ENCODE measurements at places on chromosomes 4 and X.

DNA sequence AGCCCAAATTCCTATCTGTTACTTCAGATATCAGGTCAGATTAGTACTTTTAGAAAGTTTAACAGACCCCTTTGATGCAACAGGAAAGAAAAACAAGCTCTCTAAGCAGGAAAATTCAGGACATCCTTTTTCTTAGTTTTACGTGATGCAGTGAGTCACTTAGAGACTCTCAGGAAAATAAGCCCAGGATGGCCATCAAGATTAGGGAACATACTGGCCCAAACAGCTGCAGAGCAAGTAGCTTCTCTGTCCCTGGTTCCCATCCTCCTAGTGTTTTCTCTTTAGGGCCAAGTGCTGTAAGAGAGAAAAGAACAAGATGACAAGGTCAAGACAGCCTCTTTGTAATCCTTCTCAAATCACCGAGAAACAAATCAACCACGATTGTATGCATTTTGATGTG lies 219.1 kb downstream of the ZNF674 start:
- no peak for DNase-seq

DNA sequence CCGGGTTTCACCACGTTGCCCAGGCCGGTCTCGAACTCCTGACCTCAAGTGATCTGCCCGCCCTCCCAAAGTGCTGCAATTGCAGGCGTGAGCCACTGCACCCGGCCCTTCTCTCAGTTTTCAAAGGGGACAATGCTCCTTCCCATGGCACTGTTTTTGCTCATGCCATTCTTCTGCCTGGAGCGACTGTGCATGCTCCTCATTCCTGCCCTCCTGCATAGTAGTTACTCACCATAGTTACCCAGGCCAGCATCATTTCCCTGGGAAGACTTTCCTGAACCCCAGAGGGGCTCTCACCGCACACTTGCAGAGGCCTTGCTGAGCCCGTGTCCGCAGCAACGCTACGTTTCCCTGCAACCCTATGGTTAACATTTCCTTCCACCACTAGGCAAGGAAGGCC lies 3.3 kb upstream of the CXCL9 start:
- DNase-seq: no peak

DNA sequence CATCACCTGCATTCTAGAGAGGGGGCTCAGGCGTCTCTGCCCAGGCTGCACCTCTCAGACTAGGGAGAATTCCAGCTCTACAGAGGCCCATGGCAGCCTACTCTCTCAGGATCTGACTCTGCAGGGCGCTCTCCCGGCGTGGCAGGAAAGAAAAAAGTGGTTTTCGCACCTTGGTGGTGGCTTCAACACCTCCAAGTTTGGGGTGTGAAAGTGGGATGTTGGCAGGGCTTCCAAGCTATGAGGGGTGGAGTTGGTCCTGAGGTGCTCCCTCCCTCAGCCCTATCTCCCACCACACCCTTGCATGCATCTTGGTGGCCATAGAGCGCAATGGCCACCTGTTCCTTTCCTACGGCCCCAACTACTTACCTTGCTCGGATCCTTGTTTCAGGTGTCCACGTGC lies 166.5 kb downstream of the VSIG4 start:
- no peak for DNase-seq

GRCh38 chr4:55136634-55137033 lies 11.2 kb upstream of the KDR start:
- DNase-seq: no peak

DNA sequence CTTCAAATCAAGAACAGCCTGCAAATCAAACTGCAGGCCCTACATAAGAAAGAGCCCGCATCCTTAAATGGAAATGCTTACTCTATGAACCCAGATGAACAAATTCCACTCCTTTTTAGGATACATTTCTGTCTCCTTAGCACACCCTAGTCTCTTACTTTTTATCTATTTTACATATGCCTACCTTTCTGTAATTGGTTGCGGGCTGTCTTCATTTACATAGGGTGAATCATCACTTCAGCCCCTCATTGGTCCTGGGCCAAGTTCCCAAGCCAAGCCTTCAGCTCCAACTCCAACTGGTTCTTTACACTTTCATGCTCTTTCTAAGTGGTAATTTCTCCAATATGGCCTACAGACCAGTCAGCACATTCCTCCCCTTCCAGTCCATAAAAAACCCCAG lies 219.3 kb downstream of the TRAM1L1 start:
- no peak for DNase-seq

DNA sequence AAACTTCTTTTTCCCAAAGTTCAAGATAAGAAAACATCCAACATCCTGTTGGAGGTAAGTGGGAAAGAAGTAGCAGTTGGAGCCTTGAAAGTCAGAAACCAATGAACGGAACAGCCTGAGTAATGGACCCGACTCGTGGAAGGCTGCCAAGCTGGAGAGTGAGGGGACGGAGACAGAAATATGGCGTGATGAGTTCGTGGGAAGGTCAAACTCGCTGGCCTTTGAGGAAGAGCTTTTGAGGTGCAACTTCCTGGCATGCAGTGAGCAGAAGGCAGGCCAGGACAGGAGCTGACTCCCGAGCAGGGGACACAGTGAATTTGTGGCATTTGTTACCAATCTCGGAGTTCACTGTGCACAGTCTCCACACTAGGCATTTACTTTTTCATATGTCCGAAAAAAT lies 1.0 kb upstream of the TRIML1 start:
- no peak for DNase-seq

- DNase-seq: no peak
These were observed 55.6 kb downstream of the MAP7D2 start for GRCh38 chrX:20060961-20061748.

GRCh38 chr4:76784237-76784636 lies 113.7 kb downstream of the SOWAHB start:
- DNase-seq: peak; percentile 36

- DNase-seq: peak; percentile 77
These were observed 1.5 kb downstream of the BRWD3 start for GRCh38 chrX:80807992-80808735.

GRCh38 chrX:57902633-57903032 lies 7.6 kb downstream of the ZXDA start:
- DNase-seq: no peak

GRCh38 chrX:48068096-48068887 lies 3.1 kb downstream of the ZNF630 start:
- no peak for DNase-seq

GRCh38 chr4:155442267-155443105 lies 65.7 kb upstream of the MAP9 start:
- peak; percentile 45 for DNase-seq

DNA sequence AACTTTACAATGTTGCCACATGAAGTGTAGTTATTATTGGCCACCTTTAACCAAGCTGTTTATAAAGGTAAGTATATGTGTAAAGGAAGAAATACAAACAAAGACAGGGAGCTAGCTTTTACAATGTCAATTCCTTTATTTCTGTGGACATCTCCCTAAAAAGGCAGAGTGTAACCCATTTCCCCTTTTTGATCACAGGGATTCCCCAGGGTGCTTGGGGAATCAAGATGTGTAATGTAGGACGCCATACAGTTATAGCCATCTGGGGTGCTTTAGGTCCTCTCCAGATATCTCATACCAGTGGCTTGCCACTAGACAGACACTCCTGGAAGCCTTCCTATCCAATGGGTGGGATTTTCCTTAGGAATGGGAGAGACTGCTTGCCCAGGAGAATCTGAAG lies 4.2 kb upstream of the CUL4B start:
- DNase-seq: no peak

GRCh38 chr4:173448608-173449379 lies 49.9 kb upstream of the SCRG1 start:
- no peak for DNase-seq

DNA sequence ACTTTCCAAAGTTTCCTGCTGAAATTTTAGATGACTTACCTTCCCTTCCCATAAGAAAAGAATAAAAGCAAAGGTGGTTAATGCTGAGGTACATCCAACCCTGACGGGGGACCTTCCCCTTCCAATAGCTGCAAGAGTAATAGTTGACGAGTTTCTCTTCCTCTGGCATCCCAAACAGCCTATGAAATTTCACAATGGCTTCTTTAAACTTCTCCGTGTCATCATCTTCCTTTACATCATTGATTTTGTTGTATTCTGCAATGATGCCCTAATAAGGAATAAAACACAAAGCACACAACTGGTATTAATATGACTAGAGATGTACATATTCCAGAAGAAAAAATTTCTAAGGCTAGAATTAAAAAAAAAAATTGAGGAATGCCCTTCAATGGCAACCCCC lies 76.6 kb downstream of the TBC1D9 start:
- no peak for DNase-seq

- no peak for DNase-seq
These were observed 26.7 kb downstream of the HERC3 start for GRCh38 chr4:88618782-88619485.

GRCh38 chrX:39605183-39605582 lies 492.6 kb downstream of the BCOR start:
- no peak for DNase-seq

DNA sequence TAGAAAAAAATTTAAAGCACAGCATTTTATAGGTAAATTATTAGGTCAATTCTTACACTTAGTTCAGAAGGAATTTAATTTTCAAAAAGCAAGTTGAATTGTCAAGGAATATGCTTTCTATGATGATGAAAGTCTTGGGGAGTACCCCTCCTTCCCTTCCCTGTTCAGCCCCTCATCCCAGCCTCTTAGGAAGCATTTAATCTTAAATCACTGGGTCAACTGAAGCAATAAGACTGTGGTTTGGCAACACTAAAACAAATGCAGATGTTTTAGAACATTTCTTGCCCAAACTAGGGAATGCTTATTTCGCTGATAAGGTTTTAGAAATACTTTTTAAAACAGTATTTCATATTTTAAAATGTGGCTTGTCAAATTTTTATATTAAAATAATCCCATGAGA lies 19.1 kb upstream of the ARSJ start:
- no peak for DNase-seq

GRCh38 chrX:40570346-40571093 lies 10.2 kb upstream of the ATP6AP2 start:
- DNase-seq: no peak

DNA sequence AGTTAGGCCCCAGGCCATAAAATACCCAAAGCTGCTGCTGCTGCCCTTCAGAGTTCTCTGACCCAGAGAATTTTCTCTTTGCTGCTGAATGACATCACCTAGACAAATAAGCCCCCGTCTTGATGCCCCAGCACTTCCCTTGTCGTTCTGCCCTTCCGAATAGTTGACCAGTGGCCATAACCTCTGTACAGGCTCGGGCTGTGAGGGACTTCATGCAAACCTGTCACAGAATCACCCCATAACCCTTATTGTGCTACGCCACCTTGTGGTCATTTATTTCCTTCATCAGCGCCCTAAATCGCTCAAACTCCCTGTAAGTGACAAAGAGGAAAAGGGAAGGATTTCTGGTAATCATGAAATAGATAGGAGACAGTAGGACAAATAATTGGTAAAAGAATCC lies 18.8 kb downstream of the SPACA5 start:
- DNase-seq: peak; percentile 76

DNA sequence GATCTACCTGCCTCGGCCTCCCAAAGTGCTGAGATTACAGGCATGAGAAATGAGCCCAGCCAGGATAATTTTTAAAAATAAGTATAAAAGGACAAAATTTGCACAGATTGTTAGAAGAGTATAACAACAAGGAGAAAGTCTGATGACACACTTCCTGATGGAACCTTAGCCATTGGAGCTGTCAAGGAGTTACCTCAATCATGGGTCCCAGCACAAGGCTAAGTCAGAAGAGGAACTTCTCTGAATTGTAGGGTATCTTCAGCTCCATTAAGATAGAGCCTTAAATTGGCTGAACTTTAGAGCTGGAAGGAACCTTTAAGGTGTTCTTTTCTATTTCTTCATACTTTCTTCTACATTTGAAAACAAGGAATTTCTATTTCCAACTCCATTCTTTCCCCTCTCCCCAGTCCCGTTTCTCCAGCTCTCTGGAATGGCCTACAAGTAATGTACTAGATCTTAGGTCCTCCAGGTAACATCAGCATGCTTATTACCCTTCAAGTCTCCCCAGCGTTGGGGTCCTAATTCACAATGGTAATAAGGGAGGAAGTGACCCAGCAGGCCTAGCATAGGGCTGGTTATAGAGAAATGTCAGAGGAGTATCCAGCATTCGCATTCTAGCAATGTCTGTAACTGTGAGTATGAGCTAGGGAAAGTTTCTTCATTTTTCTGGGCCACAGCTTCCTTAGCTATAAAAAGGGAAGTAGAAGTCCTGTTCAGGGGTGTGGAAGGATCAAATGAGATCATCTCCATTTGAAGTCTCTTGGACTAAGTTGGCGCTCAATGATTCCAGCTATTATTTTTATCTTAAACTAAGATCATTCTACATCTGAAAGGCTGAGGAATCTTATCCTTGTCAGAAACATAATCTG lies 18.5 kb upstream of the RBPJ start:
- no peak for DNase-seq

GRCh38 chr4:15005474-15006115 lies 3.3 kb downstream of the CPEB2 start:
- DNase-seq: no peak

DNA sequence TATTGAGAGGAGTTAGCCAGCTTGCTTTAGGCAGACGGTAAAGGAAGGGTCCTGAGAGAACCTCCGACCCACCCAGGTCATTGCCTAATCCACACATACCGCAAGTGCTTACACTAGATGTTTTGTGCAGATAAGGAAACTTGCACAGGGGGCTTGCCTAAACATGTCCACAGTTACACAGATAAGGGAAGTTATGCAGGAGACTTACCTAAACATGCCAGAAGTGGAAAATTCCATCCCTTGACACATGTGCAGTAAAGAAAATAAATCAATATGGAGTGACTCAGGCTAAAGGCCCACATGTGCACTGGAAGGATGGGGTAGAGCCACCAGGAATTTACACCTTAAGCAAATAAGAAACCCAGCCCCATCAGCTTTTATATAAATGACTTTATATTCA lies 232.8 kb upstream of the HDX start:
- DNase-seq: no peak

DNA sequence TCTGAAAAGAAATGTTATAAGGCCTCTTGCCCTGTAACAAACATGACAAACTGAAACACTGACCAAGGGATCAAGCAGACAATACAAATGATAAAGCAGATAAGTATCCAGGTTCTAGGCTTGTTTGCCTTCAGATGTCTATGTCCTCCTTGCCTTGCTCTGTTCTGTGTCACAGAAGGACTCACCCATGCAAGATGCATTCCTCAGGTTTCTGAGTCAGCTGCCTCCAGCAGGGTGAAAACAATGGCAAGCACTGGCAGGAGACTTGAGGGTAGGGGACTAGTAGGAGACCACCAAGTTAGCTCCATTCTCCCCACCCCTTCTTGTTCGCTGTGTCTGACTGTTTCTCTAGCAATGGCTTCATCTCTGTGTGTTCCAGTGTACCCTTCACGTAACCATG lies 76.6 kb upstream of the CXXC4 start:
- DNase-seq: no peak

- no peak for DNase-seq
These were observed 7.2 kb upstream of the LEF1 start for GRCh38 chr4:108175966-108176365.

- no peak for DNase-seq
These were observed 825.8 kb upstream of the LCORL start for GRCh38 chr4:18847249-18847890.
